ENCODE measurements at places on chromosomes 5 and 9.

GRCh38 chr5:15774632-15775031, 274.7 kb downstream of the FBXL7 start:
- no peak for DNase-seq

DNA sequence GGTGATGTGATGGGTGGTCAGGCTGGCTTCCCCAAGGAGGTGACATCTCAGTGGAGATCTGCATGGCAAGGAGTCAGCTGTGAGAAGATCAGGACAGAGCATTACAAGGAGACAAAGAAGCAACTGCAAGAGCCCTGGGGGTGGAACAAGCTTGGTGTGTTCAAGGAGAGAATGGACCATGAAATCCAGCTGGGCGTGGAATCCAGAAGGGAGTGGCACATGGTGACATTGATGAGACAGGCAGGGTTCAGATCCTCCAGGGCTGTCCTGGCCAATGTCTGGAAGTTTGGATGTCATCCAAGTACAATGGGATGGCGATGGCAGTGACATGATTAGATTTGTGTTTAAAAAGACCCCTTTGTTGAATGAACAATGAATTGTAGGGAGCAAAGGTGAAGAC, 175.6 kb downstream of the MACROH2A1 start:
- DNase-seq = no peak

GRCh38 chr5:179488491-179488890, 61.9 kb upstream of the RUFY1 start:
- no peak for DNase-seq

DNA sequence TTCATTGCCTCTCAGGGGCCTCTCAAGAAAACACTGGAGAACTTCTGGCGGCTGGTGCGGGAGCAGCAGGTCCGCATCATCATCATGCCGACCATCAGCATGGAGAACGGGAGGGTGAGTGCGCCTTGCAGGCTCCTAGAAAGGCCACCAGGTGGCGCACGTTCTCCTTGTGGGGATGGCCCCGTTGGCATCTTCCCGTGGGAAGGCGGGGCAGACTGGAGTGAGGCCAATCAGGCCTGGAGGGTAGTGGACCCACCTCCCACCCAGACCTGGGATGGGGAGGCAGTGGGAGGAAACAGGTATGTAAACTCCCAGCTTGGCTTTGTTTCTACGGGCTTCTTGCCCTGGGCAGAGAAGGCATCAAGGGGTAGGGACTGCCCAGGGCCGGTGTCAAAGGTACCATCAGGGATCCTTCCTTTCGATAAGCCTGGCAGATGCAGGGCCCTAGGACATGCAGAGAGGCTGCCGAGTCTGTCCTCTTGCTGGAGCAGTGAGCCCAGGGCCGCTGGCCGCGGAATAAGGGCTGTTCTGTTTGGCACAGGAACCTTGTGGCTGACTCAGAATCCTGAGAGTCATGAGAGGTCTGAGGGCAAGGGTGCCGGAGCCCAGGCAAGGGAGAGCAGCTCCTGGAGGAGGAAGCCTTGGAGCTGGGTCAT, 18.9 kb upstream of the SPTLC1 start:
- peak; percentile 50 for DNase-seq

DNA sequence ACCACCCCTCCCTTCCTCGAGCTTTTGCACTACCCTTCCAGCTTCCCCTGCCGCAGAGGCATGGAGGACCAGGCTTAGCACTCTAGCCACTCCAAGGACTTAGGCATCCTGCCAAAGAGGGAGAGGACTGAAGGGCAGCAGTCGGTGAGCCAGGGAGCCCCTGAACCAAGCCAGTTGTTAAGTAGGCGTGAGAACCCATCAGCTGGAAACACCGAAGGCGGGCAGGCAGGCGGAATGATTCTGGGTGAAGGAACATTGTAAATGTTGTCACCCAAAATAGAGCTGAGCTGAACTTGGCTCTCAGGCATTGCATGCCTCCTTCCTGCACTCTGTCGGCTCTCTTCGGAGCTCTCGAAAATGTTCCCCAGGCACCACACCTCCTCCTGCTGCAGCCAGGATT, 42.8 kb downstream of the NRG2 start:
- DNase-seq = no peak

DNA sequence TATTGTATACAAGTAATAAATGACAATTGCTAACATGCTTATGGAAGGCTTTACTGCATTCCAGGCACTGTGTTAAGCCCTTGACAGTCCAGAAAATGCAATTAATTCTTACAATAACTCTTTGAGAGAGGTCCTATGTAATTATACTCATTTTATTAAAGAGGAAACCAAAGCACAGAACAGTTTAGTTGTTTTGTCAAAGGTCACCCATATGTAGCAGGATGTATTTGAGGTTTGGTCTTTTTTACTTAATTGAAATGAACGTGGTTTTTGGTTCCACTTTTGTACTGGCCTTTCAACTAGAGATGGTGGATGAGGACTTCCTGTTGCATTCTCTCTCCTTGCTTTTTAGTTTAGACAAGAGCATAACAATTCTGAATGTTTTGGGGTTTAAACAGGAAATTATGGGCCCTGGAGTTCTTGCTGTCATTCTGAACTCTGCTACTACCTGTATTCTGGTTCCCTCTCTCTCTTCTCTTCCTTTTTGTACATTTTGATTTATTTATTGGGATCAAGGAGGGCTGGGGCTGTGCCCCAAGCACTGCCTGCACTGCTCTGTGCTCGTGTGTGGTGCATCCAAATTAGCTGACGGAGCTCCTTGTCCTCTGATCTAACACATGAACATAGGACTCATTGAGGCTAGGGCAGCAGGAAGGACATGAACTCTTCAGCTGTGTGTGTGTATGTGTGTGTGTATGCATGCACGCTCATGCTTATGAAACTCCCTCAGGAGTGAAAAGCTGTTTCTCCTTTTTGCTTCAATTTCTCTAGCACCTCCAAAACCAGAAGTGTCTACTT, 47.4 kb downstream of the SLC28A3 start:
- DNase-seq = no peak

GRCh38 chr5:173238312-173239232, 3.6 kb upstream of the NKX2-5 start:
- no peak for DNase-seq

- DNase-seq = no peak
Observed at GRCh38 chr5:174307656-174308271, 262.3 kb downstream of the NSG2 start.

DNA sequence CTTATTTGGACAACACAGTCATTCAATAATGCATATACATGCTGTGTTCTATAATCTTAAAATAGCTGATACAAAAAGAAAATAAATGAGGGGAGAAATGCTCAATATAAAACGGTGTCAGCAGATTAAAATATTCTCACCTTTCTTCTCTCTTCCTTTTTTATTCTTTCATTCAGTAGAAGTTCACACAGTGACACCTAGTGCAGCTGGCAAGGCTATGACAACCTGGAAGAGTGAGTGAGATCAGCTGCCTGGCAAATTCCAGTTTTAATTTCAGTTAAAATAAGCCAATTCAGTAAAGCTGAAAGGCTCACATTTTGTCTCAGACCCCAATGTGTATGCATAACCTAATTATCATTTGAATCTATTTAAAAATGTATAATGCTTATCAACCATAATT, 150.3 kb downstream of the RASEF start:
- DNase-seq = no peak

GRCh38 chr5:93708442-93708841, 33.0 kb downstream of the POU5F2 start:
- DNase-seq = no peak

GRCh38 chr5:36739751-36740221, 133.4 kb downstream of the SLC1A3 start:
- peak; percentile 17 for DNase-seq

DNA sequence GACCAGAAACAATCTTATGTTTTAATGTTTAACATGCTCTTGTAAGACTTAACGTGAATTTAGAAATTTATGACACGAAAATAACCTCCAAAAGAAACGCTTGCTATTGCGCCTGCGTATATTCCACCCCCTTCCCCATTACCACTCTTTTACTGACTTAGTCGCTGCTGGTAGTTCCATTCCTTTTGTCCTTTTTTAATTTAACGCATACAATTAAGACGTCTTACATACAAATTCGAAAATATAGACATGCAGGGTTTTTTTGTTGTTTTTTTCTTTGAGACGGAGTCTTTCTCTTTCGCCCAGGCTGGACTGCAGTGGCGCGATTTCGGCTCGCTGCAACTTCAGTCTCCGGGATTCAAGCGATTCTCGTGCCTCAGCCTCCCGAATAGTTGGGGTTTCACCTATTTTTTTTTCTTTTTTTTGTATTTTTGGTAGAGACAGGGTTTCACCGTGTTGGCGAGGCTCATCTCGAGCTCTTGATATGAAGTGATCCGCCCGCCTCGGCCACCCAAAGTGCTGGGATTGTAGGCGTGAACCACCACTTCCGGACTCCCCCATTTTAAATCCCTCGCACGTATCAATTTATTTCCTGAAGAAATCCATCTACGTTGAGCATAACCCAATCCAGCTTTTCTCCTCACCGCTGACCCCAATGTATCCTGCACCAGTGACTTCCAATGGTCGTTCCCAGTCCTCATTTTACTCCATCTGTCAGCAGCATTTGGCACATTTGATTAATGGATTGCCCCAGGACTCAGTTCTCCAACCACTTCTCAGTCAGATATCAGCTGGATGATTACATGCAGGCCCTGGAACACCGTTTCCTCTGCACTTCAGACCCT, 684 bp upstream of the MED7 start:
- DNase-seq = peak; percentile 17

GRCh38 chr5:175844174-175844573, 27.2 kb upstream of the CPLX2 start:
- no peak for DNase-seq

DNA sequence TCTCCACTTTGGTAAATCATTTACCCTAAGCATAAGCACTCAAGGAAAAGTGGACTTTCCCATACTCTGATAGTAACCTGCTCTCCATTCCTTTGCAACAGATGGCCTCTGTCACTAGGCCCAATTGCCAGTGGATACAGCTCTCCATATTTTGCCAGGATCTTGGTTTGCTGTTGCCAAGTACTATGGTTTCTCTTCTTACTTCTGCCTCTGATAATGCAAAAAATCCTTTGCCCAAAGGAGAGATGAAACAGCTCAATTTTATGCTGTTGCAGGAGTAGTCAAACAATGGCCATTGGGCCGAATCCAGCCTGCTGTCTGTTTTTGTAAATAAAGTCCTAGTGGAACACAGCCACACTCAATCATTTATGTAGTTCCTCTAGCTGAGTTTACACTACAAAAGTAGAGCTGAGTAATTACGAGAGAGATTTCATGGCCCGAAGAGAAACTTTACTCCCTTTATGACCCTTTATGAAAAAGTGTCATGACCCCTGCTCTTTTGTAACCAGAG, 92.5 kb downstream of the HTR4 start:
- no peak for DNase-seq

GRCh38 chr9:71796100-71796767, 27.9 kb upstream of the CEMIP2 start:
- no peak for DNase-seq

- DNase-seq = no peak
Observed at GRCh38 chr9:77750284-77750683, 102.2 kb upstream of the GNA14 start.

- no peak for DNase-seq
Observed at GRCh38 chr9:71032779-71033178, 88.6 kb downstream of the TRPM3 start.

- no peak for DNase-seq
Observed at GRCh38 chr9:121731919-121732318, 80.5 kb downstream of the DAB2IP start.

DNA sequence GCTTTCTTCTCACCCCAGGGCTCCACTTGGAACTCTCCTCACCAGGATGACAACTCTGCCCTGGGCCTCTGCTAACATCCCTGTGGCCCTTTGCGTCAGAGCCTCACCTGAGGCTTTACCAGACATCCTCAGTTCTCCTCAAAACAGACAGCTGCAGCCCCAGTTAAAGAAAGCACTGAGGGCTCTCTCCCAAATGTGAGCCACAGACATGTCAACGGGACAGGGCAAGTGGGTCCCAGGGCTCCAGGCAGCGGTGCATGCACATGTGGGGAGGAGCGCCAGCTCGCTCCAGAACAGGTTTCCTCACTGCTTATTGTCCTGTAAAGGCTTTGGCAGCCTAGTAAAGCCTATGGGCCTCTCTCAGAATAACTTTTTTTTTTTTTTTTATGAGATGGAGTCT, 37.3 kb downstream of the IPPK start:
- no peak for DNase-seq

- no peak for DNase-seq
Observed at GRCh38 chr9:89194421-89195130, 16.0 kb upstream of the SHC3 start.

DNA sequence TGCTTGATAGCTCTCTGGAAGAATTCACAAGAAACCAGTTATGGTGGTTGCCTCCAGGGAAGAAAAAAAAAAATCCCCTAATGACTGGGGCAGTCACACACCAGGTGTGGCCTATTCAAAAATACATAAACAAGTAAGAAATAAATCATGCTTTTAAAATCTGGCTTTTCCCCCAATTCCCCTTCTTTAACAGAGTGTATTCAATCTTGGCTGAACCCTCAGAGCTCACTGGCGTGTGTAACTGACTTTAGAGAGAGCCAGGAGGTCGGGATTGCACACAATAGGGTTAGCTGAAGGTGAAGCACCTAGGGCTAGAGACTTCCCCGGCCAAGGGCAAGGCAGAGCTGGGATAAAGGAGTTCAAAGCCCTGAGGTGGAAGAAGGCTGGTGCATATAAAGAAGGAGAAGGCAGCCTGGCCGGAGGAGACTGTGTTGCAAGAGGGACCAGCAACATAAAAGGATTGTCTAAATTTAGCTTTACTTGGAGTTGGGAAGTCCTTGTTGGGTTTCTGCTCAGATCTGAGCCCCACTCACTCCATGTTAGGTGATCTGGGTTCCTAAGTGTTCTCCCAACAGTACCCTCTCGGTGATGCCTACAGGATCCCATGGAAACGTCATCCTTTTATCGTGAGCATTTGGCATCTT, 19.7 kb downstream of the FNBP1 start:
- DNase-seq = no peak

DNA sequence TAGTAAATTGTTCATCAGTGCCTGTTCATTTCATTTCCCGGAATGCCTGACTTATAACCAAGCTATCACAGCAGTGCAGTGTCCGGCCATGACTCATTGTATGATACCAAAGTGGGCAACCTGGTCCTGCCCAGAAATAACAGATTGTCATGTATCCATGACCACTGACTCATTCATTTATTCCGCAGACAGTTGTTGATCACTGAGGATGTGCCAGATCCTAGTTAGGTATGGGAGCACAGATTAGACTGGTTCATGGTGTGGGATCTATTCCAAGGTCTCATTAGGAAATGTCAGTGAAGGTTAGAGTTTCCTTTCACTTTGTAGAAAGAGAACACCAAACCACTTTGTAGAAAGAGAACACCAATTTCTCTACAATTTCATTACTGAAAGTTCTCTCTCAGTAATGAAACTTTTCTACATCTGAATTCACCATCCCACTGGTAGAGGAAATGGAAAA, 8.7 kb downstream of the NREP start:
- no peak for DNase-seq

GRCh38 chr9:36878986-36879982, 154.8 kb downstream of the PAX5 start:
- DNase-seq = no peak

Data from stimulated activated CD8-positive, alpha-beta memory T cell treated with anti-CD3 and anti-CD28 coated beads, Interleukin-4, amount 100 ng/mL, for 1 hour (primary cell).